ENCODE measurements at places on chromosomes 6 and 20. TPM values are rescaled to one million over a fixed set of nuclear protein-coding genes. Genes with fewer than 3 reads are reported as not detected.

GRCh38 chr20:5070570-5070969 is 49.2 kb downstream of the PCNA start:
- no peak for DNase-seq

DNA sequence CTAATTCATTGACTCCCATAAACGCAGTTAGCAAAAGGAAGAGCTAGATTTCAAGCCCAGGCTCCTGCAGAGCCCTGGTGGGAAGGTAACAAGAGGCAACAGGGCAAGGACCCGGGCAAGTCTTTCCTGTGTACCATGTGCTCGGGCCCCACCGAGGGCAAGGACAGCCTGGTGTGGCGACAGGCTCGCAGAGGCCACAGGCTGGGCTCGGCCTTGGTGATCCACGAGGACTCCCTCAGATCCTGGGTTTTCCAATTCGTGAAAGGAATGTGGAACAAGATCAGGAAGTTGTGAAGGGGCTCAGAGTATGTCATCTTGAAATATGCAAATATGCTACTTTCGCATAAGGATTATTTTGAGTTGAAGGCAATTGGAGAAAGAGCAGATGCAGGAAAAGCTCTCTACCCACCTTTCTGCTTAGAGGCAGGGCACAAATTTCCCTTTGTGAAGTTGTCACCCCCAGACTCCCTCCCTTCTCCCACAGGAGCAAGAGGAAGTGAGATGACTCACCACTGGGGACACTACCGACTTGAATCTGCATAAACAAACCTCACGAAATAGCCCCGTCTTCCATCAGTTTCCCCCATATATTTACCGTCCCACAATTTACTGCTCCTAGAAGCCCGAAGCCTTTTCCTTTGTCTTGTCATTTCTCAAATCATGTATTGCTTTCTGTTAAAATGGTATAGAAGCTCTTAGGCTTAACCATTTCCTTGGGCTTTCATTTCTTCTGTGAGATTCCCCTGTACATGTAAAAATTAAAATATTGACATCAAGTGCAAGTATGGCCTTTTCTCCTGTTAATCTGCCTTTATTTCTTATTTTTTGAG is 79.0 kb downstream of the PSMG4 start:
- DNase-seq: no peak

- no peak for DNase-seq
Measured at GRCh38 chr6:4872841-4873240, 96.6 kb downstream of the CDYL start.

DNA sequence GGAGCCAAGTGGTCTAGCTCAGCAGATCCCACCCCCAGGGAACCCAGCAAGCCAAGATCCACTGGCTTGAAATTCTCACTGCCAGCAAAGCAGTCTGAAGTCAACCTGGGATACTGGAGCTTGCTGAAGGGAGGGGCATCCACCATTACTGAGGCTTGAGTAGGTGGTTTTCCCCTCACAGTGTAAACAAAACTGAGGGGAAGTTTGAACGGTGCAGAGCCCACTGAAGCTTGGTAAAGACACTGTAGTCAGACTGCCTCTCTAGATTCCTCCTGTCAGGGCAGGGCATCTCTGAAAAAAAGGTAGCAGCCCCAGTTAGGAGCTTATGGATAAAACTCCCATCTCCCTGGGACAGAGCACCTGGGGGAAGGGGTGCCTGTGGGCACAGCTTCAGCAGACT is 819.5 kb upstream of the EPHA7 start:
- no peak for DNase-seq

DNA sequence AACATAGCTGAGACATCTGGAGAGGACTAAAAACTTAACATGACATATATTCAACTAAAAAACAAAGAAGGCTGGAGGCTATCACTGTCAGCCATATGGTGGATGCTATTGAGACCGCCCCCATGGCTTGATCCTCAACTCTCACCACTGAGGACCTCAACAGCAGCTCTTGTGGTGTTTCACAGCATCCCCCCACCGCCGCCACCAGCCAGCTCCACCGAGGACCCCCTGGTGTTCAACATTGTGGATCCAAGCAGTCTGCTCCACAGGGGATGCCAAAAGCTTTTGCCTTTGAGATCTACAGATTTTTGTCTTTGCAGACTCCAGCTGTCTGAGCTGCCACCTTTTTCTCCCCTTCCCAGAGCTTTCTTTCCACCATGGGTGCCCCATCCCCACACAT is 64.6 kb downstream of the NUS1 start:
- DNase-seq: no peak

Gene MLN
- polyA plus RNA-seq: not detected

Gene SMPD2
- 21.0 TPM for polyA plus RNA-seq

DNA sequence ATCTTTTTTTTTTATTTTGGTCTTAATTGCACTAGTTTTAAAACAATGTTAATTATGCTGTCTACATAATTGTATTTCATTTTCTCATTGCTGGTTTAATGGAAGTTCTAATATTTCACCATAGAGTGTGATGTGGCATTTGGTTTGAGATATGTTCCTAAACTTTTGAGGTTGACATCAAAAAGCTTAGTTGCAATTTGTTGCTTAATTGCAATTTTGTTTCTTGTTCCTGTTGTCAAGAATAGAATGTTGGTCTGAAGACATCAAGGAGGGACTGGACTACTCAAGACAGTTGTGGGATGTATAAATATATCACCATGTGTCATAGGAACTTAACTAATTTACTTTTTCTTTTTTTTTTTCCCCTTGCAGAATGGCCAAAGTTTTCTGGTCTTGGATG is 12.5 kb downstream of the HSF2 start:
- DNase-seq: no peak

Gene ZNF311
- 0.63 TPM for polyA plus RNA-seq

Gene GPR6
- not detected for polyA plus RNA-seq

DNA sequence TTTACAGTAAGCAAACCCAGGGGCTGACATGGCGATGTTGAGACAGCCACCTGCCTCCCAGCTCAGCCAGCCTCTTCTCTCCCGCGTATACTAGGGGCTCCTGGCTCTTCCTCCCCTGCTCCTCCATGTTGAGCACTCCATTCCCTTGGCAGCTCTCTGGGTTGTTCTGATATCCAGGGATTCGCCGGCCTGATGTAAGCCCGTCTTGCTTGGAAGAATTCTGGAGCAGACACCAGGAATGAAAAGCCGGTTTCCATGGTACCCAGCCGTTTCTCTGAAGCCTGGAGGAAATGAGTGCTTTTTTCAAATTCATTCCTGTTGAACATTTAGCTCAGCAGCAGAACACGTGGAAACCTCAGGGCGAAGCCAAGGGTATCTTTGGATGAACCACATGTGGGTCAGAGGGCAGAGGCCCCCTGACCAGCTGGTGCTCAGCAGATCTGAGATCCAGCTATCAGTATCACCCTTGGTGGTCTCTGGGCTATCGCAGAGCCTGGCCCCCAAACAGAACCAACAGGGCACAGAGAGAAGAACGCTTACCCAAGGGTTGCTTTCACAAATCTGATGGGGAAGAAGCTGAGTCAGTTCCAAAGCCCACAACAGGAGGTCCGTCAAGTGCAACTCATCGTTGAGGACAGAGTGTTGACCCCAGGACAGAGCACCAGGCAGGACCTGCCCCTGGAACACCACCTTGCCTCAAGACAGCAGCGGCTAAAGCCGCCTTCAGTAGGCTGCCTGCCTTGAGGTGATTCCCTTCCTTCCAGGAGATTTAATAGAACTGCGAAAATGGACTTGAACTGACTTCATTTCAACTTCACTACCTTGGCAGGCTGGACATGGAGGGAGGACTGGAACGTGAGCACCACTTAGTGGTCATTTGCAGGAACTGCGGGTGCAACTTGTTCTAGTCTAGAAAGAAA is 96.1 kb upstream of the RIN2 start:
- peak; percentile 78 for DNase-seq

Gene LY6G5C
- 3.5 TPM for polyA plus RNA-seq
